Daoy (cell line): ENCODE measurements at places on chromosomes 11 and 22.

DNA sequence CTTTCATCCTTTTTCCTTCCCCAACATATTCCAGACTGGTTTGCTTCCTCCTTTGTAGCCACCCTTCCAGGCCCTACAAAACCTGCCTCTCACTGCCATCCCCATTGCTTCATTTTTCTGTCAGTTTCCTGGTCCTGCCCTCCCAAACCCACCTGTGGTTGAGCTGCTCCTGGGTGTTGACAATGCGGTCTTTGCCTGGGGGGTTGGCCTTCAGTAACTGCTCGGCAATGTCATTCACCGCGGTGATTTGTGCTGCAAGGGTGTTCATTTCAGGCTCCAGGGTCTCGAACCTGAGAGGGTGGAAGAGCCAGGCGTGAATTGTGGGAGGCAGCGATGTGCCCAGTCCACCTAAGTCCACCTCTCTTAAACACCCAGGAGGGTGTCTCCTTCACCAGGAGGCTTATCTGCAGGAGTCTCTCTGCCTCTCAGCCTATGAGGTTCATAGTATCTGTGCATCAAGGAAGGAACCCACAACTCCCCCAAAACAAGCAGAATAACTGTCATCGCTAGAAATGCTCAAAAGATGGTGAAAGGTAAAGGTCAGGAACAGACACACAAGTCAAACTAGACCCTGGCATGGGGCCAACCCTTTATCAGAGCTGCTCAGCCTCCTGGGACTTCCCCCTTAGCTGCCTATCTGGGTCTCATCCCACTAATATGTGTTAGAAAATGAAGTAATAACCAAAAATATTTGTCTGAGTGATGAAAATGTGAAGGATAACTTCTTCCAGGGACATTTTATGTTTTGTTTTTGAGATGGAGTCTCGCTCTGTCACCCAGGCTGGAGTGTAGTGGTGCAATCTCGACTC is 23.9 kb upstream of the RBM4B start:
- DNase-seq: no peak

DNA sequence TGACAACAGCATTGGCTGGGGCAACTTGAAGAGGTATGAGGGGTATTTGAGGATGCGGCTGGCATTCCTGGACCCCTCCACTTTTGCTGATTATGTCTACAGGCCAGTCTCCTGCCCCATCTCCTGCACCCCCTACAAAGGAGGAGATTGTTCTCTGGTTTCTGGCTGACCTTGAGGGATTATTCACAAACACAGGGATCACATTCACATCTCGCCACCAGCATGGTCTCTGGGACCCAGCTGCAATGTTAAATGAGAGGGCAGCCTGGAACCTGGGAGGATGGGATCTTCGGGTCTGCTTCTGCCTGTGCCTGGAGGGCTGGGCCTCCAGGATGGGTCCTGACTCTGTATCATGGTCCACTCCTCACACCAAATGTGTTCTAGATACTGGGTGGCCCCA is 32.8 kb upstream of the MYEOV start:
- no peak for DNase-seq

GRCh38 chr11:96595011-96595410 is 205.2 kb downstream of the JRKL start:
- DNase-seq: no peak

- DNase-seq: peak; percentile 88
Measured at GRCh38 chr11:96307776-96308140, 35.2 kb downstream of the MAML2 start.

DNA sequence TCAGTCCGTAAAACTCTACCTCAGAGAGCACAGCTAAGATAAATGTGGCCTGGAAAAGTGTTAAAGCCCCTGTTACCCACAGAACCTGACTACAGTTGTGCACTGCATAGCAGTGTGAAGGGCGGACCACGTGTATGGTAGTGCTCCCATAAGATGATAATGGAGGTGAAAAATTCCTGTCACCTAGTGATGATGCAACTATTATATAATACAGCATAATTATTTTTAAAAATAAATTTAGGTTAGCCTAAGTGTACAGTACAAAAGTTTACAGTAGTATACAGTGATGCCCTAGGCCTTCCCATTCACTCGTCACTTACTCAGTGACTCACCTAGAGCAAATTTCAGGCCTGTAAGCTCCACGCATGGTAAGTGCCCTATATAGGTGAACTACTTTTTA is 76.6 kb upstream of the RASSF10 start:
- DNase-seq: no peak

- no peak for DNase-seq
Measured at GRCh38 chr11:17606233-17607082, 59.4 kb downstream of the OTOG start.

- DNase-seq: peak; percentile 88
Measured at GRCh38 chr11:107562647-107563208, 2.8 kb downstream of the ALKBH8 start.

- DNase-seq: no peak
Measured at GRCh38 chr11:1330473-1330872, 21.0 kb upstream of the TOLLIP start.

- DNase-seq: peak; percentile 62
Measured at GRCh38 chr22:17922925-17923903, 101.1 kb downstream of the MICAL3 start.

GRCh38 chr22:39361496-39361895 is 11.7 kb downstream of the SYNGR1 start:
- DNase-seq: no peak

GRCh38 chr22:43869799-43870198 is 7.5 kb upstream of the SULT4A1 start:
- DNase-seq: no peak

- DNase-seq: peak; percentile 37
Measured at GRCh38 chr11:64888729-64889511, 10.5 kb upstream of the EHD1 start.

GRCh38 chr22:26906464-26906863 is 249.1 kb downstream of the MIAT start:
- DNase-seq: no peak

GRCh38 chr22:49188591-49188990 is 639.1 kb downstream of the BRD1 start:
- no peak for DNase-seq

DNA sequence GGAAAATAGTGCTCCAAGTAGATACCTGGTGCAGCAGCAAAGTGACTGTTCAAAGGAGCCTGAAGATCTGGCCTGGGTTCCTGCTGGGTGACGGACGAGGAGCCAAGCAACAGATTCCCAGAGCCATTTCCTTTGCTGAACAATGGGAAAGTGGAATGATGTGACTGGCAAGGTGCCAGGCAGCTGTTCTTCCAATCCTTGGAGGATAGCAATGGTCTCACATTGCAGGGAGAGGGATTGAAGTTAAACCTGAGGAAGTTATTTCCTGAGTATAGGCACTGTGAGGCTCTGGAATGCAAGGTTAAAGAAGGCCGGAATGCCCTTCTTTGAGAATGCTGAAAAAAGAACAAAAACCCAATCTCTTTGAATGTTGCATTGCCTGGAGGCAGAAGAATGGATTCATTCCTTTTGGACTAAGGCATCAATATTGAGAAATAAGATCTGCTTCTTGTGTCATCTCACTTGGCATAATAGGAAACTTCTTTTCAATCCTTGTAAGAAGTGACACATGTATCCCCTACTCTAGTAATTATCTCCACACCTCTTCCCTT is 223.8 kb downstream of the BLID start:
- peak; percentile 34 for DNase-seq

DNA sequence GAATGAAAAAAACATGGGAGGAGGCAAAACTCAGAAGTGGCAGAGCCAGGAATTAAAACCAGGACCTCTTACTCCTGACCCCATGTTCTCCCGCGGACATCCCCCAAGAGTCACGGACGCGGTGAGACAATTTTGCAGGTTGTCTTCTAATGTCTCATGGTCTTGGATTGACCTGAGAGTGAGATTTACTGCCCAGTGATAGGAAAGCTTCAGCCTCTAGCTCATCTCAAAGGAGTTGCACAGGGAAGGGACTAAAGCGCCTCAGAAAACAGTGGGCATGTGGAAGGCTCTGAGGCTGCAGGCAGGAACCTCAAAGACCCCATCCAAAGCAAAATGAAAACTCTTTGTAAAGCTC is 197.4 kb downstream of the ADAMTS15 start:
- no peak for DNase-seq

DNA sequence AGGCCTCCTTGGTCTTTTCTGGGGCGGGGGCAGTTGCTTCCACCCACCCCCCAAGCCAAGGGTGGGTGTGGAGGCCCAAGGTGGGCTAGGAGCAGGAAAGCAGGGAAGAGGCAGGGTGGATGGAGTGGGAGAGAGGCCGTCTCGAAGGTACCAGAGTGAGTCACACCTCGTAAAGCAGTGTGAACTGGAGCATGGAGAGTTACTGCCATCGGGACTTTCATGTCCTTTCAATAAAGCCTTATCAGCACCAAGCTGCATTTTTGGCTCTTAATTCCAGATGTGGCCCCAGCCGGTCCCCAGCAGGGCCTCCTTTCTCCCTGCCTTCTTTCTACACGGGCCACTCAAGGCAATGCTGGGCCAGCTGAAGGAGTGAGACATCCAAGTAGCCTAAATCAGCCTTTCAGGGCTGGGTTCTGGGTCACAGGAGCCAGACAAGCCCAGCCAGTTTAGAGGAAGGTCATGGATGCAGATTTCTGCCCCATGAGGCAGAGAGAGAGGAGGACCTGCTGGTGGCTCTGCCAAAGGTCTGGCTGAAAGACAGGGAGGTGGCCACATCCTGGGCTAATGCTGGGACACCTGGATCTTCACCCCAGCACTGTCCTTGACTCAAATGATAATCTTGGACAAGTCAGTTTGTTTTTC is 59.0 kb upstream of the CD82 start:
- peak; percentile 54 for DNase-seq

DNA sequence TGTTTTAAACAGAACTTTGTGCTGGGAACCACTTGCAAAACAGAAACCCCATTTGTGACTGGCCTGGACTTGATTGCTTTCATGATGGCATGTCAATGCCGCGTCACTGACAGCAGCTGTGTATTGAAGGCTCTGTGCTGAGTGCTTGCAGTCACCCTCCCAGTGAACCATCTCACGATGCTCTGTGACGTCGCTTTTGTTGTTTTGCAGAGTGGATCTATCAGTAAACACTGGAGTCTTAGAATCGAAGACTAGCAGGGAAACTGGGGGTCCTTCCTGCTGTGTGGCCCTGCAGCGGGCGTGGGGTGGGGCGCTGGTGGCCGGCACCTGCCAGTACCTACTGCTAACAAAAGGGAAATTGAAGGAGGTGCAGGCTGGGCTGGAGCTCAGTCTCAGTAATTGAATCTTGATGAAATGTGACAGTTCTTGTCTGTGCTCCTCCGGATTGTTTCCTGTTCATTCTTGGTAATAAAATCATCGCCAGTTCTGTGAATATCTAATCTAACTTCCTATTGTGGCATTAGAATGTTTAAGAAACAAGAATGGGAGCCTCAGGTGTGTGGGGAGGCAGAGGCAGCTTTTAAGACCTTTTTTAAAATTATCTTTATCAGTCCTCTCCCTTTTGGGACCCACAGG is 50.5 kb upstream of the PARVG start:
- no peak for DNase-seq

- peak; percentile 2 for DNase-seq
Measured at GRCh38 chr22:50224071-50224470, 20.8 kb downstream of the TUBGCP6 start.

- no peak for DNase-seq
Measured at GRCh38 chr11:133476570-133477250, 55.6 kb downstream of the OPCML start.

DNA sequence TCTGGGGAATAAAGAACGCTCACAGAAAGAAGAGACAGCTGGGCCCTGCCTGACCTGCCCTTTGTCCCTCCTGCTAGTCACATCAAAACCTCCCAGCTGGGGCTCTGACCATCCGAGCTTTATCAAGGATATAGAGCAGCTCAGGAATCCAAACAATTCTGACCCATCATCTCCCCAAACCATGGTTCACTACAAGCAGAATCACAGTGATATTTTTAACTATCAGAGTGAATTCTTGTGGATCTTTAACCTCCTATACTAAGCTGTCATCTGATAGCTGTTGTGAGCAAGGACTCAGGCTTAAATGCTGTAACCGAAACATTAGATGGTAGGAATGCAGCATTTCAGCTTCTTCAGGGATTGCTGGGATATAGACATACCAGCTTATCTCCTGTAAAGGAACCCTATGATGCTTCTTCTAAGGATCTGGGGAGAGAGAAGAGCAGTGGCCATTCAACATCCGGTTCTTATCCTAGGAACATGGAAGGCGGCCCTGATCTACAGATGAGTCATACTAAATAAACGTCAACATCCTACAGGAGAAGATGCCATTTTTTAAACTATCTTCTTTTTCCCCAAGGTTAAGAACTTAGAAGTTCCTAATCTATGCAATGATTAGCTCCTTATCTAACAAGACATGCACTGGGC is 84.7 kb upstream of the AKIP1 start:
- peak; percentile 57 for DNase-seq

GRCh38 chr11:104130161-104130560 is 33.8 kb downstream of the PDGFD start:
- no peak for DNase-seq

DNA sequence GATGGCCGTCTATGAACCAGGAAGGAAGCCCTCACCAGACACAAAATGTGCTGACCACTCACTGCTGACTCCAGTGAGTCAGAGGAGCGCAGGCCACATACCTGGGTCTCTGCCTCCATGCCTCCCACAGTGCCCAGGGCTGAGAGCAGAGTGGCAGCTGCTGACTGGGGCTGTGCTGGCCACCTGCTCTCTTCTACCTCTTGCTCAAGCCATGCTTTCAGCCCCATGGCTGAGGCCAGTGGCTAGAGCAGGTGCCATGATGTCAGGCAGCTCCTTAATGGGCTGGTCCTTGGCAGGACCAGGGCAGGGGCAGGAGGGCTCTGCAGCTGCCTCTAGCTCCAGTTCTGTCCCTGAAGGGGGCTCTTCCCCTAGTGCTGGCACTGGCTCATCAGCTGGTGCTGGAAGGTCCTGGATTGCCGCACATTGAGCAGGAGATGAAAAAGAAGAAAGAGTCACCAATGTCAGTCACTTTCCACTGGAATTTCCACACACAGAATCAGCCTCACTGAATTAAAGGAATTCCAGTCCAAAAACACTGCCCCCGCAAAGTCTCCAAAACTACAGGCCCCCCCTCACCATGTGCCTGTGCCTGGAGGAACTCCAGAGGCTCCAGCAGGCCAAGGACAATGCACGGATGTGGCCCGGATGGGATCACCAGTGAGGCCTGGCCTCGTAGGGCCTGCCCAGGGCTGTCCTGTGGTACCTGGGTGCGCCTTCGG is 86.4 kb downstream of the GGTLC2 start:
- DNase-seq: no peak

- DNase-seq: no peak
Measured at GRCh38 chr11:20881328-20882079, 212.1 kb downstream of the NELL1 start.

DNA sequence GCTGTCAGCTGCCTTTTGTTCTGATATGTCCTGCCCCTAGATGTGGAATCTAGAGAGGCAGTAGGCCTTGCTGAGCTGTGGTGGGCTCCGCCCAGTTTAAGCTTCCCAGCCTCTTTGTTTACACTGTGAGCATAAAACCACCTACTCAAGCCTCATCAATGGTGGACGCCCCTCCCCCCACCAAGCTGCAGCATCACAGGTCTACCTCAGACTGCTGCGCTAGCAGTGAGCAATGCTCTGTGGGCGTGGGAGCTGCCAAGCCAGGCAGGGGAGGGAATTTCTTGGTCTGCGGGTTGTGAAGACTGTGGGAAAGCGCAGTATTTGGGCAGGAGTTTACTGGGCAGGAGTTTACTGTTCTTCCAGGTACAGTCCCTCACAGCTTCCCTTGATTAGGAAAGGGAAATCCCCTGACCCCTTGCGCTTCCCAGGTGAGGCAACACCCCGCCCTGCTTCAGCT is 98.5 kb downstream of the SMCO4 start:
- peak; percentile 74 for DNase-seq
